ENCODE measurements at places on chromosomes 1 and 21.

GRCh38 chr1:24702511-24703293 lies 42.5 kb upstream of the CLIC4 start:
- no peak for DNase-seq

GRCh38 chr1:112818990-112819689 lies 104.0 kb upstream of the PPM1J start:
- DNase-seq = no peak

DNA sequence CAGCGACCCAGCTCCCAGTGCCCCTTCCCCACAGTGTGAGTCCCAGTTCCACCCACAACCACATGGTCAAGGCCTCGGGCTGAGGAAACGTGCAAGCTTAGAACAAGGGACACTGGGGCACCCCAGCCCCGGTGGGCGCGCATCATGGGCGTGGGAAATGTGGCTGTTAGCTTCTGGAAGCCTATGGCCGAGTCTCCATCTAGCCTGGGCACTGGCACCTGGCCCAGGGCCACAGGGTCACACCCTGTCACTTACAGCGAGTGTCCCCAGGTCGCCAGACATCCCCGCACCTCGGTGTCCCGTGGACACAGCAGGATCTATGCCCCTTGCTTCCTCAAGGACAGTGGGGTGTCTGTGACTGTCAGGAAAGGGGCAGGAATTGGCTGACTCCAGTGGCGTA lies 37.0 kb upstream of the COL6A1 start:
- DNase-seq = no peak

DNA sequence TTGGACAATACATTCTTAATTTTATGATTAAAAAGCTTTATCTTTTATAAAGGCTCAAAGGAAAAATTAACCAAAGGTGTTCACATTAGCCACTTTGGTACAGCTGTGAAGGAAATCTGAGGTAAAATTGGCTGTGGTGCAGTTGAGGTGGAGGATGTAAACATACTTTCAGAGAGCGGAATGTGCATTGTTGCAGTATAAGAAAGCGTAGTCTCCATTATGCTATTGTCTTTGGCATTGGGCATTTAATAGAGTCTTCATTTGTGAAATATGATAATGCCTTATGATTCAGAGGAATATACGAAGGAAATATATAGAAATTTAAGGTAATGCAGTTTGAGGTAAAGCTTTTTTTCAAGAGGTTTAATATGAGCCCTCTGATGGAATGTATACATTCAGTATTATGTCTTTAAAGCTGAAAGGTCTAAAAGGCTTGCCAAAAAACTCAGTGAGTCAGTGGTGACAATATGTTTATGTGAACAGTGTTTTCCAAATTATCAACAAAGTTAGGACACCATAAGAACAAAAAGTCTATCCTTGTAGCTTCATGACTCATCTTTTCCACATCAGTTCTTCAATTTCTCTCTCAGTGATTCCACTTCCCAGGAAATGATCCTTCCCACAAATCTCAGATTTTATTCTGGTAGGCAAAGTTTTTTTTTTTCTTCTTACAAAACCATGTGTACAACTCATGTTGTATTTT lies 26.9 kb upstream of the DDR2 start:
- DNase-seq = no peak

- no peak for DNase-seq
Measured at GRCh38 chr1:67201891-67202290, 35.6 kb downstream of the IL23R start.

DNA sequence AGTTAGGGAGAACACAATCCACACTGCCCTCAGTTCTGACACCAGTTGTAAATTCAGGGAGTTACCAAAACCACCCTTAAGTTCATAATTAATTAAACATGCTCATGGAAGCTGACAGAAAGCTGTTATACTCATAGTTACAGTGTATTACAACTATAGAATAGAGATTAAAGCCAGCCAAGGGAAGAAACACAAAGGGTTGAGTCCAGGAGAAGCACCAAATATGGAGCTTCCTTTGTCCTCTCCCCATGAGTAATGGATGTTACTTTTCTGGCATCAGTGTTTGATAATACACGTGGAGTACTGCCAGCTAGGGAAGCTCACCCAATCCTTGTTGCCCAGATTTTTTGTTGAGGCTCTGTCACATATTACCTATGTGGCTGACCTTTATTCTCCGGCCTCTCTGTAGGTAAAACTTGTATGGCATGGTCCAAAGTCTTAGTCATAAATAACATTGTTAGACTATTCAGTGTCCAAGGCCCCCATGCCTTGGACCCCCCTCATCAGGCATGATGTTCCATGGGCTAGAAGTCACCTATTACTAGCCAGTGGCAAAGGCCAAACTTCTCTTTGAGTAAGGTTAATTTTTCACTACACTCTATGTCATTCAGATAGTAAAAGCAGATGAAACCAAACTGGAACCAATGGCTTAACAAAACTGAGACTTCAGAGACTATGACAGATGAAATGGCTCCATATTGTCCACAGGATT lies 175.7 kb downstream of the GPR52 start:
- no peak for DNase-seq

DNA sequence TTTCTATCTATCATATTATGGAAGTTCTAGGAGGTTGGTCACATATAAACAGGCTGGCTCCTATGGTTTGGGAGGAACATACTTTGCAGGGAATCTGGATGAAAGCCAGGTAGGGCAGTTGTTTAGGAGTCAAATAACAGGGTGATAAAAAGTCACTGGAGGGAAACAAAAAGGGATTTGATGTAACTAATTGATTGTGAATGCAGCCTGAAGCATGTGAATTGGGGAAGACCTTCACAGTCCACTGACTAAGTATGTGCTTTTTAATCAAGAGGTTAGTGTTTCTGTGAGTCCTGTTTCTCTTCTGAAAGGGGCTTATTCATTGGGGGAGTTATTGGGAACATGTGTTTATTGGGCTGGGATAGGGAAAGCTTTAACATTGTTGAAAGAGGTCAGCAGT lies 41.3 kb downstream of the HMCN1 start:
- DNase-seq = no peak

DNA sequence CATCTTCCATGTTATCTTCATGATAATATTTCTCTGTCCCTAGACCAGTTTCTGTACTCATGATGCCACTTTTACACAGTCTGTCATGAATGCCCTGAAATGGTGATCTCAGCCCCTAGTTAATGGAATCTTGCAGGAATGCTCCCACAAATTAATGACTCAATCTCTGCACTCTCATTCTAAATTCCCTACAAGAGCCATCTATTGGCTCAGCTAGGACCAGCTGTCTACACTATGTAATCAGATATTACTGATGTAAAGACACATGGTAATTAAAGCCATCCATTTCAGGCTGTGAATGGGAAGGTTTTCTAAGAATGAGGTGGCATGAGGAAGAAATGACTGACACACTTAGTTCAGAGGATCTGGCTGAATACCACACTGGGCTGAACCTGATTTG lies 199.1 kb upstream of the KCND3 start:
- no peak for DNase-seq

GRCh38 chr1:182955596-182956588 lies 2.9 kb upstream of the SHCBP1L start:
- DNase-seq = no peak

DNA sequence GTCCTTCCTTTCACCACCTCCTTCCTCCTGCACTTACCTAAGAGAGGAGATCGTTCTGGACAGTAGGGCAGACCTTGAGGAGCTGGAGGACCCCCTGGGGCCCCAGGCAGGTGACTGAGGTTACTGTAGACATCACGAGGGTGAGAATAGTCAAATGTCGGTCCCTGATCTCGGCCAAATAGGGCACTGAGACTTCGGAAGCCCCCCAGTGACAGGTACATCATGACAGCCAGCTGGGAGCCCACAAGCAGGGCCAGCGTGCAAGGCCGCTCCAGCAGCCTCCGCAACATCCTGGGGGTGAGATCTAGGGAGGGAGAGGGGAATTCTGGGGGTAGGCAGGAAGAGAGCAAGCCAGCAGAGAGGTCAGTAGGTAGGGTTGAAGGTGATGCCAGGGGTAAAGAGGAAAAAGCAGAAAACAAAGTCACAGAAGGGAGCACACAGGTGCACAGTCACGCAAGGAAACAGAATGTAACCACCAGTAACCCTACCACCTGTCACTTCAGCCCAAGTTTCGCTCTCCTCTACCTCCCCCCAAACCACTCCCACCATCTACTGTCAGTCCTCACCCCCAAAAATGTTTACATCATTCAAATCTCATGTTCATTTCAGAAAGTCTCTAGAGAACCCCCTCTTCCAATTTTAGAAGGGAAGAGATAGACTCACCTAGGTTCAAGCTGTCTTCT lies 1.4 kb downstream of the B4GALT3 start:
- DNase-seq = no peak

DNA sequence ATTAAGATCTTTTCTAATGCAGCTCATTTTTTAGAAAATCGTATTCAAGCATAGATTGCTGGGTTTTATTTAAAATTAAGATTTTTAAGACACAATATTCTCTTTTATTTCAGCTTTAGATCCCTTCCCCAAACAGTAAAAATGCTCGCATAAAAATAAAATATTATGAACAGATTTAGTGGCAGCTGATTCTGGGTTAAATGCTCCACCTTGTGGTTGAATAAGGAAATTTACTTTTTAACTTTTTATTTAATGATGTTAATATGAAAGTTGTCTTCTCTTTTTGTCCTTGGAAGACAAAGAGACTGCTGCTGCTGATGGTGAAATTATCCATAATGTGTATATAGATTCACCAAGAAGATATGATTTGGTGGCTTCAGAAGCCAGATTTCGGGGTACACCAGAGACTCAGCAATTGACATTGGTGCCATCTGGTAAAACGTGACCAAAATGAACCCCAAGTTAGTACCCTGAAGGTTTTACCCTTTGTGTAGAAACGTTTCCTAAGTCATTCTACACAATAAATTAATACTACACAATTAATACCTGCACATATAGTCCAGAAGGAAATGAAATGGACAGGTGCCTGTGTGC lies 128.0 kb downstream of the ADAMTS1 start:
- DNase-seq = no peak

DNA sequence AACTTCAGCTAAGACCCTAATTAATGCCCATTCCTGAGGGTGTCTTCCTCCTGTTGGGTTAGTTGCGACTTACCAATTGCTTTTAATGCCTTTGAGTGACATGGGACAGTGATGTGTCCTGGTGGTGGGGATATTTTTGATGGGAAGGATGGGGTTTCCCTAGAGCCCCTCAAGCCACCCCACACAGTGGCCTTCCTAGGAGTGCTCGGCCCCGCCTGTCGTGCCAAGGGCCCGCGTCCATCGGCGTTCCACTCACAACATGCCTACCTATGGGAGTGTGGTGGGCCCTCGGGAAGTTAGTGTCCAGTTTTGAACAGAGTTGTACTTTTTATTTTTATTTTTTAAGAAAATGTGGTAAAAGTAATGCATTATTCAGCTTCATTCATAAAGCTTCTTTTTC lies 50.1 kb upstream of the TSPAN2 start:
- DNase-seq = no peak

GRCh38 chr1:193540511-193540910 lies 354.1 kb upstream of the B3GALT2 start:
- DNase-seq = no peak

- DNase-seq = no peak
Measured at GRCh38 chr1:64110924-64111777, 92.3 kb upstream of the UBE2U start.

DNA sequence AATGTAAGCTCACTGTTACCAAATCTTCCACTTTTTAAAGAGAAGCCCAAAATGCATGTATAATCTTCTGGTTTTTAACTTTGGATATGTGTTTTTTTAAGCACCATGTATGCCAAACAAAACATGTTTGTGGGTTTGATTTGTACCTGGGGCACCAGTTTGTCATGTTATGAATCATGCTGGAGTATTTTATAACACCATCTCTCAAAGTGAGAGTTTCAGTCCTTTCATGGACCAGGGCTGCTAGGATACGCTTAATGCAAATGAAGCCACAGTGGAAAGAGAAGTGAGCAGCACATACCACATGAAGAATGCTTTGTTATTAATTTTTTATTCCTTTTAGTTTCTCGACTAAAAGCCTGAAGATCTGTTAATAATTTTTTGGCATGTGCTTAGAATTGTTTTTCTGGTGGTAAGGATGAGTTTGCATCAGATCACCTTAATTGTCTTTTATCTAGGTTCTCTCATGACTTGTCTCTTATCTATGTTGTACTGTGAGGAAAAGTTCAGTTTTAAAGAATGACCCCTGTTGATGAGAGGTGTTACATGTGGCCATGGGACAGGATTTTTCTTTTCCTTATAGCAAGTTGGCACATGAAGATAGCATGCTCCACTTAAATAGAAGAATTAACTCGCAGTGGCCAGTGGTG lies 2.0 kb upstream of the RABGAP1L start:
- DNase-seq = no peak

DNA sequence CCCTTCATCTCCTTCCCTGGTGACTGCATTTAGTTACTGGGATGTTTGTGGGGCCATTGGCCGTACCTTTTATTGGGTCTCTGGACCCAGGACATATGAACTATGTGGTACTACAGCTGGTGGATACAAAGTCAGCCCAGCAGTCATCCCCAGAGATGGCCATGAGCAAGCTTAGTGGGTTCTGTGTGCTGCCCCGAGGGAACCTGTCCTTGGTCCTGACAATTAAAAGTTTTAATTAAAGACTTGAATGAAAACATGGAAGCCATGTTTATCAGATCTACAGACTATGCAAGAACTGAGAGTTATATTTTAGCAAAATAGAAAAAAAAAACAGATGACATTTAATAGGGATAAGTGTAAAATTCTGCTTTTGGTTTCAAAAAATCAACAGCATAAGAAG lies 2.8 kb upstream of the NES start:
- no peak for DNase-seq

GRCh38 chr1:17895401-17895800 lies 140.3 kb downstream of the ACTL8 start:
- no peak for DNase-seq

DNA sequence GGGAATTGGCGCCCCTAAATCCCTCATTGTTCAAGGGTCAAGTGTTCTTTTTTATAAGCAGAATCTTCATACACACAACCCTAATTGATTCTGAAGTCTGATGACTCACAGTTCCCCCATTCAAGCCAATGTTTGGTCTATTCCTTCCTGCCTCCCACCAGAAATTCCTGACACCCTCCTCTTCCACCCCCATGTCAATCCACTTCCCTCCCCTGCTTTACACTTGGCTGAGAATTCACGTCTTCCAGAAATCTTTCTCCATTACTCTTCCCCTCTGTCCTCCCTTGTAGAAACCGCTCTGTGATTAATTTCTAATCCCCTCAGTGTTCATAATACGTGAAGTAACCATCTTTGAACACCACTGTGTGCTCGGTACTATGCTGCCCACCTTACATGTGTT lies 76.2 kb upstream of the CD34 start:
- DNase-seq = no peak

GRCh38 chr1:37158113-37158749 lies 123.9 kb upstream of the GRIK3 start:
- no peak for DNase-seq

- DNase-seq = no peak
Measured at GRCh38 chr1:182649041-182649440, 35.3 kb downstream of the RGS8 start.

- no peak for DNase-seq
Measured at GRCh38 chr1:230594214-230594773, 48.0 kb upstream of the COG2 start.

- DNase-seq = no peak
Measured at GRCh38 chr21:43295066-43295958, 126.5 kb downstream of the CRYAA start.

GRCh38 chr1:242197907-242198820 lies 199.3 kb upstream of the MAP1LC3C start:
- DNase-seq = no peak

GRCh38 chr1:147748676-147749350 lies 11.6 kb downstream of the GJA5 start:
- DNase-seq = no peak

- no peak for DNase-seq
Measured at GRCh38 chr1:22121421-22121911, 21.4 kb downstream of the WNT4 start.

GRCh38 chr1:33741749-33742148 lies 122.1 kb upstream of the HMGB4 start:
- DNase-seq = no peak
